EH (cell line): ENCODE measurements at places on chromosomes 1 and 21.

DNA sequence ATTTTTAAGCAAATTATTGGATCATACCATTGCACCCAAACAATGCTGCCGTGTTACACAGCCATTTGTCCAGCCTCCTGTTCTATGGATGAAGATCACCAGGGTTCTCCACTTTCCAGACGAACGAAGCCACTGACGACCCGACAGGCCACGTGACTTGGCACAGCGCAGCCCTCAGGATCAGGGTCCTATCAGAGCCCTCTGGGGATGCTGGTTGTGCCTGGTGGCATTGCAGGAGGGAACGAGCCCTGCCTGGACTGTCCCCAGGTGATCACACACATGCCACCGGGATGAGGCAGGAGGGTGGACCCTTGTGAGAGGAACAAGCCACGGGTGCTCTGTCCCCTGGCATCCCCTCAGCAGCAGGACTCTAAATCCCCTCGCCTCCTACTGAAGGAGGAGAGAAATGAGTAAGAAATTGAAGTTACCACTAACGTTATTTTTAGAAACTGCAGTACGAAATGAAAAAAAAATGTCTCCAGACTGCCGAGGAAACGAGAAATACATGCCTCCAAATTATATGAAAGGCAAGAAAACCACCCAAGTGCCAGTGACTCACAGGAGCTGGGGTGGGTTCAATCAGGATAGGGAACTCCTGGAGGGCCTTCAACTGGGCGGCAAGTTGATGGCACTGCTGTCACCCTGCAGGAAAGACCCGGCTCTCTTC is 58.7 kb upstream of the PDE9A start:
- DNase-seq: no peak

- DNase-seq: peak; percentile 25
These were observed 24.0 kb downstream of the ABCA4 start for GRCh38 chr1:94096797-94097549.

GRCh38 chr1:235820061-235820460 is 46.6 kb downstream of the LYST start:
- DNase-seq: no peak

DNA sequence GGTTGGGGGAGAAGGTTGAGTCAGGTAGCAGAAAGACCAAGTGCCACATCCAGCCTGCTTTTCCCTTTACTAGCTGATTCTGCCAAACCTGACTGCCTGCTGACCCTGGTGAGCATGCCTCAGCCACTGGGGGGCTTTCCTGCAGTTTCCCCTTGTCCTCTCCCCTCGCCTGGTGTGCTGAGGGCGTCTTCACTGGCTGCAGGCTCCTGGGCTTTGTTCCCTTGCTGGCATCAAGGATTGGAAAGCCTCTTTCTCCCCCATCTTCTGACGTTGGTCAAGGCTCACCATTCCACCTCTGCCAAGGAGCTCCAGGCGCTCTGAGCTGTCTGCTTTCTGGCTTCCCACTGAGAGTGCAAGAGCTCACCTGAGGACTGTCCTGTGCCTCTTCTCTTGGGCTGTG is 28.4 kb downstream of the MAN1C1 start:
- DNase-seq: no peak

DNA sequence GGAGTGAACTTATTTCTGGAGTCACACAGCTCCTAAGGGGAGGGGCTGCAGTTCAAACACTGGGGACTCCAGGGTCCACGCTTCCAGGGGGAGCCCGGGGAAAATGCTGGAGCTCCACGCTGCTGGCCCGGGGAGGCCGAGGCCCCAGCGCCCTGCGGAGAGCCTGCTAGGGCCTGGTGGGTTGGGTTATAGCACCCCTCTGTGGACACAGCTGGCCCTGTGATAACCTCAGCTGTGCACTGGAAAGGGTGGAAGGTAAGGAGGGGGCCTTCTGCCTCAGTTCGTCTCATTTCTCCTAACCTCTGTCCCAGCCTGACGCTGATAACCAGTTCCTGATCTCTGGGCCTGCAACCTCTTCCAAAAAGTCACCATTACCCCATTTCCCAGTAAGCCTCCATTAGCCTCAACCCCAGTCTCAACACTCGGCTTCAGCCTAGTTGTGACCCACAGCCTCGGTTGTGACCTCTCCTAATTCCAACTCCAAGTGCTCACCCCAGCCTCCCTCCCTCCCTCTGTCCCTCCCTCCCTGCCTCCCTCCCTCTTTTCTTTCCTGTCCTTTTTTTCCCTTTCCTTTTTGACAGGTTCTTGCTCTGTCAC is 7.1 kb downstream of the NBL1 start:
- DNase-seq: peak; percentile 63

DNA sequence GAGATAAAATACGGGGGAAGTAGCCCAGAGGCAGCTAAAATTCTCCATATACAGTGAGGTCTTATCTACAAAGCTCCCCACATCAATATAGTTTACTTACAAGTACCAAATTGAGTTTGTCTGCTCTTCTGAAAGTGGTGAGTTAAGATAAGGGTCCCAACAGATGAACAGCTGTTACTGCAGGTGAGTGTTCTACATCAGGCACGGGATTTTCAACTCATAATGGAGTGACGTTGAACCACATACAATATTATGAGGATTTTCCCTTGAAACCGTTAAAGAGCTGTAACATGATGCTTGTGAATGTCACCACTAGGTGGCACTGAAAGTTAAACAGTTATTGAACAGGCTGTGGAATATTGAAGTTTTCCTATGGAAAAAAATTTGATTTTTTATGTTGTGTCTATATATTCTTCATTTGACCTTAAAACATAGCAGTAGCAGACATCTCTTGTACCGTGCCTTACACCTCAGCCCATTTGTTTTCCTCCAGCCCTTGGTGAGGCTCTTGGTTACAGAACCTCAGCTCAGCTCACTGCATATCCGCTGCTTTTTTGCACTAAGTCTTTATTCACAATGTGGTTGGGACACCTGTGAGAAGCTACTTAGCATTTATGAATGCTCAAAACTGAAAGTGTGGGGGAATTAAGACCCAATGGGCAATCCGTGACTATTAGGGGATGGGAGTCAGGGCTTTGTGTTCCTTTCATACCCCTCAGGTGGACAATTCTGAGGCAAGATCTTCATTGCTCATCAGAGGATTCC is 23.2 kb downstream of the CD1D start:
- DNase-seq: peak; percentile 65

DNA sequence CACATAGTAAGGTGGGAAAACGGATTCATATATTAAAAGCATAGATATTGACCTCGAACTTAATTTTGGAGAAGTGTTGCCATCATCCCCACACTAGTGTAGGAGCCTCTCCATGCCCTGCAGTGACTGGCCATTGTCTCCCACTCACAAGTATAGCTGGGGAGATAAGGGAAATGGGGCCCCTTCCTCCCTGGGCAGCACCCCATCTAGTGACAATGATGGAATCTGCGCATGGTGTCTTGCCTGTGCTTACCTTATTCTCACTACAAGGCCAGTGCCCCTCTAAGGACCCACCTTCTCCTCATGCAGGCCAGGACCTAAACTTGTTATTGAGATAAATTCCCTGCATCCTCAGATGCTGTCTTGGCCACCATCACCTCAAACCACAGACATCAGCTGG is 374.9 kb downstream of the NTNG1 start:
- DNase-seq: no peak

- peak; percentile 16 for DNase-seq
These were observed 50.7 kb downstream of the ZNF684 start for GRCh38 chr1:40582116-40582515.

- DNase-seq: no peak
These were observed 45.5 kb downstream of the LAMC2 start for GRCh38 chr1:183231545-183231944.

DNA sequence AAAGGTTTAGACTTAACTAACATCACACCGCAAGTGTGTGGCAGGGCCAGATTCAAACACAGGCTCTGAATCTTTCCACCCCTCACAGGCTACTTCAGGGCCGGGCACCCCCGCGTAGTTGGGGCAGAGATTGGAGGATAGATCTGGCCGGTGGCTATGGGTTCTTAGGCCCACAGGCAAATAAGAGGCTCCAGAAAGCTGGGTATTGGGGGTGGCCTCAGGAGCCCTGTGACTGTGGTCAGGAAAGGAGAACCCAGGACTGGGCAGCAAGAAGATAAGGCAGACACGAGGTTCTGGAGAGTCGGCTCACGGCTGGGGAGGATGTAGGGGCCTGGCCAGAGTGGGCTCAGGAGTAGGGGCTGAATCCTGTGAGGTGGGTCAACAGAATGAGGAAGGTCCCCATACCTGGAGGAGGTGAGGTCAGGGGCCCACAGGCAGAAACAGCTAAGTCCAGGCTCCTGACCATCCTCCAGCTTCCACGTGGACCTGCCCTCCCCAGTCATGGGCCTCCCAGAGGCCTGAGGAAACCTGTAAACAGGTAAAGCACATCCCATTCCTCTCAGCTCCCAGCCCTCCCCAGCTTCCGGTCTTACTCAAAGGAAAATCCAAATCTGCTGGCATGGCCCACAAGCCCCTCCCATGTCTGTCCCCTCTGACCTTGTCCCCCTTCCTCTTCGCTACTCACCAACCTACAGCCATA is 306.2 kb downstream of the MATN1 start:
- no peak for DNase-seq

GRCh38 chr1:173128742-173129141 is 78.0 kb upstream of the TNFSF18 start:
- no peak for DNase-seq

DNA sequence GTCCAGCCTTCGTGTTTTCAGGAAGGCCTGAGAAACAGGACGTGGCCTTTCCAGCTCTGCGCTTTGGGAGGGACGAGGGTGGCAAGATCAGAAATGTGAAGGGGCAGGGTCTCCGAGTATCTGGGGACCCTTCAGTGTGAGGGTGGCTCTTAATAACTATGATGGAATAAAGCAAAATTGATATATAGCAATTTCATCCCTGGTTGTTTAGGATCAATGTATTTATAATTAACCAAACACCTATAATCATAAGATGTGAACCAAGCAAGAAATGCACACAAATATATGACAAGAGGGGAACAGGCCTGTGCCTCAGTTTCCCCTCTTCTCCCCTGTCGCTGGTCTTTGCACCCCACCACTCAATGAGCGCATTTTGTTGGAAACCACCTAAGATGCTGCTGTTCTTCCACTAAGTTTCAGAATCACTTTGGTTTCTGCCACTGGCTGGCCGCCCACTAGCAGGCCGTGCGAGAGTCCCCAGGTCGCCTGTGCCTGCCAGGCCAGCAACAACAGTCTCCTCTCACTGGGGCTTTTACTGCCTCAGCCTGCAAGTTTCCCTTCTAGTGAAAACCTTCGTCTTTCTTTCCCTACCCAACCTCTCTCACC is 36.6 kb downstream of the UBASH3A start:
- no peak for DNase-seq

DNA sequence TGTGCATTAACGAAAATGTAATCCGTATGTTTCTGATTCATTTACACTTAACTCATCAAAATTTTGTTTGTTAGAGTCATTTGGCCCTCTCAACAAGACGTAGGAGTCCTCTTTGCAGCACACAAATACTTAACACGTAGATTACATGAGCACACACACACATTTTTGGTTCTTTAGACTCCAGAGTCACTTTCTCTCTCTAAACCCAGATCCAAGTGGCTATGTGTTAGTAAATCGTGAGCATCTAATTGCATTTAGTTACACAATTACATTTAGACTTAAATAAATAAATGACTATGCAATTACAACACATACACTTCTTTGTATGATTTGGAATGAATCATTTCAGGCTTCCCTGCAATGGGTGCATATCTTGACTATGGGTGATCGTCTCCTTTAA is 109.0 kb upstream of the GREM2 start:
- peak; percentile 52 for DNase-seq

DNA sequence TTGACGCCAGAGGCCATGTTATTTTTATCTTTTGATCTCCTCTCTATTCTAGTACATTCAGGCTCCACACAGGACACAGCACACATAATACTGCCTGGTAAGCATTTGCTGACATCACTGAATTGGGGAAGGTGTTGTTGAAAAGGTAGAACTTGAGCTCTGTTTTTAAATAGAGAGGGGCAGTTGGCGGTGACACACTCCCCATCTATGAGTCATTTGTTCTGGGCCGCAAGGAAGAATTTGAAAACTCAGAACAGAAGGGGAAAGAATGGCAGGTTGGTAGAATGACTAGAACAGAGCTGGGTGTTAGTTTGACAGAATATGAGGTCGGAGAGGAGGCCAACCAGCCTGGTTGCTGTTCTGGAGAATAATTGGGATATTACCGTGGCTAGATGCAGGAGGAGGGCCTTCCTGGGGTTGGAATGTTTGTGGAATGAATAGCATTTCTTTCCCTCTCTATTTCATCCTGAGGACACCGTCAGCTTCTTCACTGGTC is 52.1 kb upstream of the ERRFI1 start:
- peak; percentile 87 for DNase-seq

DNA sequence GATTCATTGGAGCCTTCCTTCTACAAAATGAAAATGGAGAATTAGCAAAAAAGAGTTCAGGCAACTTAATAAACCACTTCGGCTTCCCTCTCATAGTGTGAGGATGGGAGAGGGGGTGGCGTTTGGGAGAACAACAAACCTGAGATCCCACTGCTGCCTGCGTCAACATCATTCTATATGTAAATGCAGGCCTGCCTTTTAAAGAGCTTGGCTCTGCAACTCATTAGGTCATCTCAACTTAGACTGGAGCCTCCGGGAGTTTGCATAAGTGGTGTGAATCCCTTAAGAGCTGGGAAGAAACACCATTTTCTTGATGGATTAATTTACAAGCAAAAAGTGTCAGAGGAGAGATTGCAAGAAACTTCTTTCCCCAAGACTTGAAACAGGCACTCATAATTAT is 127.6 kb upstream of the DAB1 start:
- DNase-seq: no peak

GRCh38 chr21:41752231-41752681 is 14.6 kb downstream of the RIPK4 start:
- DNase-seq: peak; percentile 90

DNA sequence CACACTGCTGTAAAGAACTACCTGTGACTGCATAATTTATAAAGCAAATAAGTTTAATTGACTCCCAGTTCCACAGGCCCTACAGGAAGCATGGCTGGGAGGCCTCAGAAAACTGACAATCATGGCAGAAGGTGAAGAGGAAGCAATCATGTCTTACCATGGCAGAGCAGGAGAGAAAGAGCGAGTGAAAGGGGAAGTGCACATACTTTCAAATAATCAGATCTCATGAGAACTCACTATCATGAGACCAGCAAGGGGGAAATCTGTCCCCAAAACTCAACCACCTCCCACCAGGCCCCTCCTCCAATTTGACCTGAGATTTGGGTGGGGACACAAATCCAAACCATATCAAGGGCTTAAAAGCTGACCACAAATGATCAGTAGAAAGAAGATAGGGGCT is 493.2 kb downstream of the PTPRC start:
- DNase-seq: no peak
